ENCODE measurements at places on chromosomes 6 and 20.
A peak's percentile ranks its signal among the peaks of the same experiment; 100 is the strongest.

DNA sequence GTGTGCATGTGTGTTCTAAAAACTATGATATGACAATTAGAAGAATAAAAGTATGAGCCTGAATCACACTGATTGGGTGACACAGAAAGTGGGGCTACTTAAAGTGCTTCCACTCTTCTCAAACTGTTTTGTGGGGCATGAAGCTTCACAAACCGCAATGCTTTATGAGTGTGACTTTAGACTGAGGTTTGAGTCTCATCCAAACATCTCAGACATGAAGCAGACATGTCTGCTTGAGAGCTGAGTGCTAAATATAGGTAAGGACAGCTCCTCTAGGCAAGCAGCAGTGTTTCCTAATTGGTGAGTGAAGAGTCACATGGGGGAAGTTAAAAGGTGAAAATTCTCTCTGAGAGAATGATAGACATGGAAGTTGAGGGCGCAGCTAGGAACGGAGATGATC is 726.9 kb upstream of the CITED2 start:
- DNase-seq, result no peak

- no peak for DNase-seq
Observed at GRCh38 chr6:131101911-131102680, 33.2 kb upstream of the AKAP7 start.

GRCh38 chr6:20997143-20997769 is 463.0 kb downstream of the CDKAL1 start:
- DNase-seq, result no peak

DNA sequence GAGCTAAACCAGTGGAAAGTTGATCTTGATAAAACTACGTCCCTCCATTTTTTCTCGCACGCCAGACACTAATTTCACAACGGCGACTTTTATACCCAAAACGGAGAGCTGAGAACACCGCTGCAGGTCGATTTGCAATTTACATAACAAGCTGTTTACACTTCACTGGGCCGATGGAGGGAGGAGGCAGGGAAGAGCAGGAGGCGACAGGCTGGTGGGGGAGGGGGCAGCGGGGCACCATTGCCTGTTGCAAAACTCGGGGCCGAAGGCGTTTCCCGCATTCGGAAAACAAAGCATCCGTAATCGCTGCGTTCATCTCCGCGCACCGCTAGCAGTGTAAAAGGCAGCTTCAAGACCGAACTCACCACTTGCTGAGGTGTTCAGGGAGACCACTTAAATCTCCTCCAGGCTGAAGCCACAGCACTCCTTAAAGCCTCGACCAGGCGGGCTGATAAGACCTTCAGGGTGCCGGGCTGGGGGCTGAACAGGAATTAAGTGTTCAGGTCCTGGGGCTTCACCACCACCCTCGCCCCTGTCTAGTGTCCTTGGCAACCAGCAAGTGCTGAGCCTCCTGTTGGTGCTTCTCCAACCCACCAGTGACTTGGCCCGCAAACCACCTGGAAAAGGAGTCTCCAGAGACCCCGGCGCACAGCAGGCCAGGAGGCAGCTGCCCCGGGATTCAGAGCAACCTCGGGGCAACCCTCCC is 2.0 kb upstream of the FOXC1 start:
- no peak for DNase-seq

DNA sequence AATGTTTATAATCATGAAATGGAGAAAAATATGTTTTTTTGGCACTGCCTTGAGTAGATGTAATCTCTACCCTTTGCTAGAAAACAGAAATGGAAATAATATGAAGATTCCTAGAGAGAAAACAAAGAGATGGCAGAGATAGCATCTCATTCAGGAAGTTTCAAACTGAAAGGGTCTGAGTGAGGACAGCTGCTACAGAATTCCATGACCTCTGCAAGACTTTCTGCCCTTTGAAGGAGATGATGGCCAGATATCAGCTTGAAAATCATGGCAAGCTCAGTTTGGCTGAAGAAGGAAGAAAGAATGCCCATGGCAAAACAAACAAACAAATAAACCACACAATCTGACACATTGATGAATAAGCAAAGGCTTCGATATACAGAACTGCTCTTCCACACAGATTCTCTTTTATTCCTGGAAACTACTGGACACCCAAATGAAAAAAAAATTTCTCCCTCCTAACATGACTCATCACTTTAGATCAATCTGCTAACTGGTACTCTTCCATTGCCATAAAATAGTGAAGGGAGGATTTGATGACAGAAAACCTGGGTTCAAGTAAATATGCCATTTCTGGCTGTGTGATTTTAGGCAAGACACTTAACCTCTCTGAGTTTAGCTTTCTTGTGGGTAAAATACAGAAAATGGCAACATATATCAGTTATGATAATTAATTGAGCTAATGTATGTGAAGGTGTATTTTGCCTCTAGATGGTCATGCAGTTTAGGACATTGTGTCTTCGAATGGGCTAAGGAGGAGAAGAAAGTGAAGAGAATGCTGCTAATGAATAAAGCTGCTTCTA is 105.9 kb upstream of the SPACA1 start:
- no peak for DNase-seq

DNA sequence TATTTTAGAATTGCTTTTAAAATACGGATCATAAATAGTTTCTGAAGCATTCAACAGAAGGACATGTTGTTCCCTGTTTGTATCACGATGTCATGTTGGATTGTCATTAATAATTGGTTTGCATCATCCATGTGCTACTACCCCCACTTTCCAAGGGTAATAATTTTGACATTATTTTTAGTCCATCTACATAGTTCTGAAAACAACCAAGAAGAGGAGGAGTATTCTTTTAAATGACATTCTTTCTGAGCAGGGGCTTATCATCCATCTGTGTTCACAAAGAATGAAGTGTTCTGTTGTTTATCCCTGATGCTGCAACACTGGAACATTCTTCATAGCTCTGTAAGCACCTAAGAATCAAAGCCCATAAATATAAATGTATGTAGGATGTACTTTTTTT is 151.0 kb upstream of the CITED2 start:
- DNase-seq, result no peak

DNA sequence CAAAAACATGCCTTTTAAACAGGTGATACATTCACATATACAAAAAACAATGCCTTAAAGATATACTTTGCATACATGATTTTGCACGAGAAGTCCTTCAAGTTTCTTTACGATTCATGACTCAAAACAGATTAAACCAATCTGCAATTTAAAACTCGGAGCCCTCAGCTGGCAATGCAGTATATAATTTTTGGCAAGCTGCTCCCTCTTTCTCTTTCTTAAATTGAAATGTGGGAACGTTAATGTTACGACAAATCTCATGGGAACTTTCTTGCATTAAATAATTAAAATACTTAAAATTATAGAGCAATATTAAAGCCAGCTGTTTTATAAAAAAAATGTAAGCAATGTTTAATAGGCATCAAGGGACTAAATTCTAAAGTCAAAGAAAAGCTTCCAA is 334.6 kb downstream of the ESR1 start:
- DNase-seq, result no peak

DNA sequence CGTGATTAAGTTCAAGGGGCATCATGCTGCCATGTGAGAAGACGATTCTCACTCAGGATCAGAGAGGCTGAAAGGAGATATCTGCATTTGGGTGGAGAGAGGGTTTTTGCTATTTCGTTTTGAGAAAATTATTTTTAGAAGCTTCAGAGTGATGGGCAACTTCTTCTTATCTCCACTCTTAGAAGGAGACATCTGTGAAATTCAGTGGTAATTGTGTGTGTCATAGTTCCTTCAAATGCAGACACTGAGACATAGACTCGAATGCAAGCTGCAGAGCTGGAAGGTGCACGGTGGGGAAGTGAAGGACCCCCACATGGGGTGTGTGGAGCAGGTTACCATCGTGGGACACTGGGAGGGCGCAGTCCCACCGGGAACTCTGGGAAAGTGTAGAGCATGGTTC is 116.8 kb downstream of the PRND start:
- DNase-seq, result no peak

- no peak for DNase-seq
Observed at GRCh38 chr6:11747021-11747420, 31.6 kb downstream of the ADTRP start.

DNA sequence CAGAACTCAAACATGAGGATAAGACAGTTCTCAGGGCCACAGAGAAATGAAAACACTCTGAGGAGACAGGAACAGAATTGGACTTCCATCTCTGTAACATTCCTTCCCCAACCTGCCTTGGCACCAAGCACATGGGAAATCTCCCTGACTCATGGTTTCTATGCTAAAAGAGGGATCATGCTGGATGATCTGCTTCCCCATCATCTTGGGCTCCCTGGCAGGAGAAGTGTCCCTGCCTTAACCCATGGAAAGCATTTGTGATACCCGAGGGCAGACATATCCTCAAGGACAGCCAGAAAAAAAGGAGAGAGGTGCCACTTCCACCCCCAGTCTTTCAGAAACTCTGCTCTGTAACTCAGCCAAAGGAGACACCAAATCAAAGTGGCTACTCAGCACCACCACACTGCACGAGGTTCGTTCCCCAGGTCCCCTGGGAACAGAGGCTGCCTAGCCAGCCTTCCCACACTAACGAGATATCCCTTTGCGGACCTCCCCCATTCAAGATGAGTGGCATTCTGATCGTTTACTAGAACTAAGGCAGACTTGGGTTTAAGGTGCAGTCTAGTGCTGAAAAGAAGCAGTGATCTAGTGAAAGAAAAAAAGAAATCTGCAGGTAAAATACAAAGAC is 34.8 kb downstream of the BLOC1S5 start:
- no peak for DNase-seq

DNA sequence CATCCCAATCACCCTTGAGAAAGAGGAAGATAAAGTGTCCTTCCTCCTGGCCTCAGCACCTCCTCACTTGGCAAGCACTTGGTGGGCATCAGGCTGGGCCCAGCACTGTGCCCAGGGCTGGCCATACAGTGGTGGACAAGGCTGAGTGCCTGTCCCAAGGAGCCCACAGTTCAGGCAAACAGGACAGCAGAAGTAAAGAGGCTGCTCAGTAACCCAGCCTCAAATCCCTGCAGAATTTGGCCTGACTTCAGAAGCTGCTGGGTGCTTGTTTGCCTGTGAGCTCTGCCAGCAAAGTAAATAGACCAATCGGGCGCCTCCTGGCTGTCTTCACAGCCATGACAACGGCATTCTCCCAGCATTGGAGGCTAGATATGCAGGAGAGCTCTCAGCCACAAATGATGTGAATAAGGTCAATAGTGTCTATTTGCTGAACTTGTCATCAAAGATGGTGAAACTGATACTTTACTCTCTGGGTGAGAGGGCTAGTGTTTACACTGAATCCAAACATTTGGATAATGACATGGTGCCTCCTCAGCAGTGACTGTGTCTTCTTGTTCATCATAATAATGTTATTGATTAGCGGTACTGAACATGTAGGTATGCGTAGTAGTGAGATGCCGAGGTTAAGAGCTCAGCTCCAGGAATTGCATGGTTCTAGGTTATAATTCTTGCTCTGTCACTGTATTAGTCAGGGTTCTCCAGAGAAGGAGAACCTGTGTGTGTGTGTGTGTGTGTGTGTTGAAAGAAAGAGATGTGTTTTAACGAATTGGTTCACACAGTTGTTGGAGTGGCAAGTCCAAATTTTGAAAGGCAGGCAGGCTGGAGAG is 36.9 kb upstream of the FANCE start:
- DNase-seq, result peak; percentile 66

- DNase-seq, result no peak
Observed at GRCh38 chr20:33165416-33166055, 2.4 kb upstream of the BPIFA2 start.

GRCh38 chr6:17197607-17198006 is 83.6 kb upstream of the RBM24 start:
- no peak for DNase-seq

- no peak for DNase-seq
Observed at GRCh38 chr6:150272264-150272975, 96.4 kb upstream of the IYD start.

- DNase-seq, result no peak
Observed at GRCh38 chr6:169263374-169263773, 9.7 kb upstream of the THBS2 start.

GRCh38 chr20:55174172-55174571 is 698.8 kb downstream of the DOK5 start:
- no peak for DNase-seq

DNA sequence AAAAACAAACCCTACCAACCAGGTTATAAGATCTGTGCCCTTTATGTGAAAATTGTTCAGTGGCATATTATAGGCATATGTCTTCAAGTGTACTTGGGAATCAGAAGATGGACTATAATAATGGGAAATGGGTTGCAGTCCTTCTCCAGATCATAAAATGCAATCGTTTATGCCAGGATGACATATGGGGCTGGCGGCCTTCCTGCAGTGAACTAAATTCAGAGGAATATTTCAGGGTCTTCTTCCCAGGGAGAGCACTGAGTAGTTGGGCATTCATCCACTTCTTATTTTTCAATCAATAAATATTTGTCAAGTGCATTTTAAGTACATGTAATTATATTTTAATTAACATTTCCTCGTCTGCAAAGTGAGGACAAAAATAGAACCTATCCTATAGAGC is 176.2 kb upstream of the CNR1 start:
- no peak for DNase-seq

- DNase-seq, result no peak
Observed at GRCh38 chr6:93468291-93468690, 48.9 kb upstream of the EPHA7 start.

DNA sequence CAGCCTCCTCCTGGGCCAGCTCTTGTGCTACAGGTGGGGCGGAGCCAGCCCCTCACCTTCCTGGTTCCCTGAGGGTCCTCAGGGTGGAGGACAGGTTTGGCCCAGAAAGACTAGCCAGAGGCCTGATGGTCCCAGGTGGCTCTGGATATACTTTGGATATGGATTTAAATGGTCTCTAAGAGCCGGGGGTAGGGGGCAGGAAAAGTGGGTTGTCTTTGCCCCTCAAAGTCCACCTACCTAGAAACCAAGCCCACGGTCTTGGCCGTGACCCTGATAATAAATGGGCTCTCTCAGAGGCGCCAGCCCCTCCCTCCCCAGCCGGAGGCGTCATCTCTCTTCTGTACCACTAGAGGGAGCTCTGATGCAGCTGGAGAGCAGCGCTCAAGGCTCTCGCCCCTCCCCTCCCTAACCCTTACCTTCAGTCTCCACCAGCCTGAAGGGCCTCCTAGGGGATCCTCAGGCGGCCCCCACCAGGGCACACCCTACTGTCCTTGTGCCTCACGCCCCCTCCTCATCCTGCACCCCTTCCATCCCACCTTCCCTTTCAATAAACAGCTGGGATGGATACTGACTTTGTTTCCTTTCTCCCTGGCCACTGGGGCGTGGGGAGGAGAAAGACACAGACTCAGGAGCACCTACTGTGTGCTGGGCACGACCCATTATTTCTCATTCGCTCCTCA is 7.5 kb downstream of the NRSN2 start:
- DNase-seq, result no peak

All from AG09319 (cell line).